ENCODE measurements at places on chromosomes 3 and 15.

GRCh38 chr15:37032091-37032775, 68.1 kb downstream of the MEIS2 start:
- DNase-seq, result no peak

DNA sequence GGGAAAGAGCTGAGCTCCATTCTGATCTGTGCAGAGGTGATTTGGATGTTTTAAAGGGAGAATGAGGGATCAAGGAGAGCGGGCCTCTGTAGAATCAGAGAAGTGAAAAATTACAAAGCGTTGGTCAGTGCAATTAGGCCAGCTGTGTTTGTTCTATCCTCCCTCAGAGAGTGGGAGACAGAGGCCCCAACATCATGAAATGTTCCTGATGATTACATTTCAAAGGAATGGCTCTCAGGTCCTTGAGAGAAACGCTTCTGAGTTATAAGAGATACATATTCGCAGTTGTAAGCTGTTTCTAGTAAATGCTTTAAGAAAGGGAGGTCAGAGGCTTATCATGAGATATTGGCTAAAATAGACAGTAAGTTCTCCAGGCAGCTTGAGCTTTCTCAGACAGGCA, 15.7 kb upstream of the CAND2 start:
- no peak for DNase-seq

- no peak for DNase-seq
These were observed 22.8 kb downstream of the RTP3 start for GRCh38 chr3:46520531-46520930.

GRCh38 chr3:197549261-197549885, 6.4 kb downstream of the BDH1 start:
- no peak for DNase-seq

DNA sequence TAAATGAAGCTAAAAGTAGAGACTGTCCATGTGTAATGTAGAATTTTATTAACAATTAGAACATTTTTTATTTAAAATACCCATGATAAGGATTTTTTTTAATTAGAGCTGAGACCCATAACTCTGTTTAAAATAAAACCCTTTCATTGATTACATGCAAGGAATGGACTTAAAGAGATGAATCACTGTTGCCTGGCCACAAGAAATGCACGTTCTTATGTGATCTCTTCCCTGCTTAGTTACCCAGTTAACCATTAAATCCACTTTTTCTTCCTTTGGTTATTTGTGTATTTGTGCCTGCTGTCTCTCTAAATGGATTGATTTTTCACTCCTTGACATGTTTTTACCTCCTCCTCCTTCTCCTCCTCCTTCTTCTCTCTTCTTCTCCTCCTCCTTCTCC, 83.3 kb upstream of the SLITRK3 start:
- no peak for DNase-seq

- DNase-seq, result peak; percentile 75
These were observed 10.0 kb downstream of the CMTM7 start for GRCh38 chr3:32401556-32402081.

DNA sequence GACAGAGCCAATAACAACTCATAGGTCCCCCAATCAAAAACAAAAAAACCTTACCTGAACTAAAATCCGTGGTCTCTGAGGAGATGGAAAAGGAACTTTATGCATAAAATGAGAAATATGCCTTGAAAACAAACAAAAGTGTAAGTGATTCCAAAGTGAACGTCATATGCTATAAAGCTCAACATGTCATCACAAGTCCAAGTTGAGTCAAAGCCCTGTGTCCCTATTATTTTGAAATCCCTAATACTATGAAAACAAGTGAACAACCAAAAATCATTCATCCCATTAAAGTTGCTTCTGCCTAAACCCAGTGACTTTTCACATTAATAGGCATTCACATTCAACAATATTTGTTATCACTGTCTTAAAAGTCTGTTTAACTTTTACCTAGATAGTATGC, 59.4 kb downstream of the DENND4A start:
- no peak for DNase-seq

GRCh38 chr3:155217591-155217990, 75.9 kb downstream of the STRIT1 start:
- DNase-seq, result no peak

DNA sequence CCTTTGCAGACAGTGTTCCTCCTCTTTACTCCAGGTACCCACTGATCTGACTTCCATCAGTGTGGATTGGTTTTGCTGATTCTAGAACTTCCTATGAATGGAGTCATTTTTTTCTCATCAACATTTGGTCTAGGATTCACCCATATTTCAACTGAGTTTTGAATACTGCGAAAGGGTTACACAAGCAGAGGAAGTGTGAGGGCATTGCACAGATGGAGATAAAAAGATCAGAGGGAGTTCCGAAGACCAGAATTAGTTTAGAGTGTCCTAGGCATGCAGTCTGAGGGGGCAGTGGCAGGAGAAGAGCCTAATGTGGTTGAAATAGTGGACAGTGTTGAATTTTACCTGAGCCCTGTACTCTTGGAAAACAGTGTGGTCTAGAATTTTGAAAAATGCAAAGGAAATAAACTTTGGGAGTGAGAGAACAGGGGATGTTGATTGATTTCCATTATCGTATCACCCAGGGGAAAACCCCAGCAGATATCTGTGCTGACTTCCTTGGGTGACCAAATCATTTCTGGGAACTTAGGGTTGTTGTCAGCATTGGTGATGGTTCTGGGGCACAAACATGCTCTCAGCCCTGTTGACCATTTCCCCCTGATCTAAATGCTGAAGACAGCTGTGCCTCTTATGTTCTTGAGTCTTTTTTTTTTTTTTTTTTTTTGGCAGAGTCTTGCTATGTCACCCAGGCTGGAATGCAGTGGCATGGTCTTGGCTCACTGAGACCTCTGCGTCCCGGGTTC, 327.4 kb upstream of the LRRFIP2 start:
- DNase-seq, result no peak

DNA sequence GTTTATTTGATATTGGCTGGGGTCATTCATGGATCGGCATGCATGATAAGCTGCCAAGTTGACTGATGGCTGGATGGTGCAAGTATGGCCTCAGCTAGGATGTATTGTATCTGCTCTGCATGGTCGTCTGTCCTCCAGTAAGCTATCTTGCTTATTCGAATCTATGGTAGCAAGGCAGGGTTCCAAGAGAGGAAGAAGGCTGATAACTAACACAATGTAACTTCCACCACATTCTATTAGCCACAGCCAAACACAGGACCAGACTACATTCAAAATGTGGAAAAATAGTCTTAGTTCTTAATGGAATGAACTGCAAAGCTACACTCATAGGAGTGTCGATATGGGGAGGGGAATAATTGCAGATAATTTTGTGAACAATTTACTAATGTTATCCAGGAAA, 175.2 kb downstream of the ARPP21 start:
- no peak for DNase-seq

DNA sequence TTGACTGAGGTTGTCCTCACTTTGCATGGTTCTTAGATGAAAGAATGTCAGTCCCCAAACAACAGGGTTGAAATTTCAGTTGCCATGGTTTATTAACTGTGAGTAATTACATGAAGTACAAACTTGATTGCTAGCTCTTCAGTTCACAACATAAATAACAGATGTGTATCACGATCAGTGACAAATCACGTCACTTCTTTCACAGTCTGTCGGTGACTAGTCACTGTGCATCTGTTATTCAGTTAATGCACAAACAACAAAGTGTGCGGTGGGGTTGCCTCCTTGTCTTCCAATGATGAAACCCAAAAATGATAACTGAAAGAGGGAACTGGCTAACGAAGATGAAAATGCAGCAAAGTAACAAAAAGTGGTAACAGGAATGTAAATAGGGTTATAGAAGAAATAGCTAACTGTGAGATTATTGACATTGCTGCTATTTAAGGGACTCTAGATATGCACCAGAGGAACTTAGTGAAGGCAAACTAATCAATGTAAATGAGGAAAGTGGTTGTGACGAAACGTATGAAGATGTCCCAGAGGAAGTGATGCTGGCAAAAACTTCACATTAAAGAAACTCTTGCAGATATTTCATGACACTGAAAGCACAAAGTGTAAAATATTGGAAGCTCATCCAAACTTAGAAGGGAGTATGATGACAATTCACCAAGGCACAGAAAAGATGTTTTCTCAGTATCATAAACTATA, 159.3 kb downstream of the WDR76 start:
- DNase-seq, result no peak

DNA sequence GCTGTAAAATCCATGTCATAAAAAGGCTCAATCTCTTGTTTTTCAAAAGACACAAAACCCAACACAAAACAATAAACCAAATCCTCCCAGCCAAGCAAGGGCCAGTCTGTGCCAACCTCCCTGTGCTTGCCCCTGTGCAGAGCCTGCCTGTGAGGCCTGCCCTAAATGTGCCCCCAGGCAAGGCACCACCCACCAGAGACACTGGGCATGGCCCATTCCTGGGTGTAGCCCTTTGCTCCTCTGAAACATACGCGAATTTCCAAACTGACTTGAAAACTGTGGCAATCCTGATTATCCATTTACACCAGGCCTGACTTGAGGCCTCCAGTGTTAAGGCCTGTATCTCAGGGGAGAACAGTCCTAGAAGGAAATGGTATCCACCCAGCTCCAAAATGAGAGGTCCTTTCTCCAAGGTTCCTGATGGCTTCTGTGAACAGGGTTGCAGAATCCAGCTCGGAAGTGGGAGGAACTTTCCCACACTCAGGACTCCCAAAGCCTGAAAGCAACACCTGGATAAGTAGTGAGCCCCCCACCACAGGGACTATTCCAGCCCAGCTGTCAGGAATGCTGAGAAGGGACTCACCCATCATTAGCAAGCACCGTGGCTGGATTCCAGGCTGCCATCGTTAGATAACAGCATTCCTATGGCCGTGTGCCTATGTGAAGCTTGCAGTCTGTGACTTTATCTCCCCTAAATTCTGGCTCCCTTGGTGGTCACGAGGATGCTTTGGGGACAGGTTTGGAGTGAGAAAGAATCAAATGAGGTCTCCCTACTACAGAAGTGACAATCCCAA, 61.8 kb downstream of the CACNA2D2 start:
- no peak for DNase-seq

- DNase-seq, result no peak
These were observed 28.5 kb downstream of the SLCO2A1 start for GRCh38 chr3:134001251-134001650.

GRCh38 chr3:156908398-156908797, 82.2 kb downstream of the LEKR1 start:
- DNase-seq, result no peak

- no peak for DNase-seq
These were observed 1237.9 kb downstream of the ROBO2 start for GRCh38 chr3:78277801-78278200.

DNA sequence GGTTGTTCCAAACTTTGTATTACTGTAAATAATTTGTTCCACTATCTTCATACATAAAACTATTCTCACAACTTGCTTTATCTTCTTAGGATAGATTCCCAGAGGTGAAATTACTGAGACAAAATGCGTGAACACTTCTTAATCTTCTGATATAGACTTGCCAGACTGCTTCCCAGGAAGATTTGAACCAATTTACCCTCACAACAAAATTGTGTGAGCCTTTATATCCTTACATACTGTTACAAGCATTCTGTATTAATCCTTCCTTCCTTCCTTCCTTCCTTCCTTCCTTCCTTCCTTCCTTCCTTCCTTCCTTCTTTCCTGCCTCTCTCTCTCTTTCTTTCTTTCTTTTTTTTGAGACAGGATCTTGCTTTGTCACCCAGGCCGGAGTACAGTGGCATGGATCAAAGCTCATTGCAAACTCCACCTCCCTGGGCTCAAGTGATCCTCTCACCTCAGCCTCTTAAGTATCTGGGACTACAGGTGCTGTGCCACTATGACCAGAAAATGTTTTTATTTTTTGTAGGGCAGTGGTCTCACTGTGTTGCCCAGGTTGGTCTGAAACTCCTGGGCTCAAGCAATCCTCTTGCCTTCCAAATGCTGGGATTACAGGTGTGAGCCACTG, 57.1 kb upstream of the SSR3 start:
- DNase-seq, result no peak

GRCh38 chr3:72625602-72626337, 222.5 kb downstream of the SHQ1 start:
- DNase-seq, result no peak

DNA sequence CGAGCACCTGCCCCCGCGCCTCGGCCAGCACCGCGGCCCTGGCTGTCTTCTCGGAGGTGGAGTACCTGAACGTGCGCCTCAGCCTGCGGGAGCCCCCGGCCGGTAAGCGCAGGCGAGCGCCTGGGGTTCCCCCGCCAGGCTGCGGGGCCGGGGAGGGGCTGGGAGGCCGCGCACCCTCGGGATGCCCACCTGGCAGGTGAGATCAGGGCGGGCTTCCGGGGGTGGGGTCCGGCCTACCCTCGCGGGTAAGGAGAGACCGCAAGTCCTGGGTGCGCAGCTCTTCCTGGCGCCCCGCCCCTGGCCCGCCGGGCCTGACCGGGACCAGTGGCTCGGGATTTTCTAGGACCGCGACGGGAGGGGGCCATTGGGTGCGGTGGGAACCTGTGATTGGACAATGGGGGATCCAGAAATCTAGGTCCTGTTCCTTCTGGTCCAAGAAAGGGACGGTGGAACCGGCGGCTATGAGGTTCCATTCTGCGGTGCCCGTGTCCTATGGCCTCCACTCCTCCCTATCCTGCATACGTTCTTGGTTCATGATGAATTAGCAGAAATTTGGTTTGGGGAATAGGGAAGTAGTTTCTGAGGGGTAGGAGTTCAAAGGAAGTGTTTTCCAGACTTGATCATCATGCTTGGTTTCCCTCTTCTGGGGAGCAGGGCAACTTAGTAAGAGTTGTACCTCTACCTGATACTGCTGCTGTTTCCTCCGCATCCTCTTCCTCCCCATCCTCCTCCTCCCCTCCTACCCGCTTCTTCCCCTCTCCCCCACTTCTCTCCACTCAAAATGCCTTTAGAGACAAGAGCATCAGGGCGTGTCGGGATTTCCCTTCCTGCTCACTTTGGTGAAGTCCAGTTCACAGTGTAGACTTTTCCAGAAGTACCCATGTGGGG, 808 bp downstream of the ARRDC4 start:
- DNase-seq, result peak; percentile 50

GRCh38 chr3:103968751-103969150, 1398.0 kb upstream of the ALCAM start:
- DNase-seq, result no peak

GRCh38 chr3:38645076-38645475, 4.4 kb downstream of the SCN5A start:
- DNase-seq, result no peak

DNA sequence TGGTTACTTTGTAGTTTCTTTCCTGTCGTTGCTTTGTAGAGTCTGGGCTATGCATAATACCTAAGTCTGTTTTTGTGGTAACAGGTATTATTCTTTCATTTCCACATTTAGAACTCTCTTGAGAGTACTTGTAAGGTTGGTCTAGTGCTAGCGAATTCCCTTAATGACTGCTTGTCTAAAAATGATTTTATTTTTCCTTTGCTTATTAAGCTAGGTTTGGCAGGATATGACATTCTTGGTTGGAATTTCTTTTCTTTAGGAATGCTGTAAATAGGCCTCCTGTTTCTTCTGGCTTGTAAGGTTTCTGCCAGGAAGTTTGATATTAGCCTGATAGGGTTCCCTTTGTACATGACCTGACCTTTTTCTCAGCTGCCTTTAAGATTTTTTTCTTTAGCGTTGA, 70.1 kb upstream of the SGO1 start:
- no peak for DNase-seq

GRCh38 chr15:82650046-82650670, 3.0 kb upstream of the CPEB1 start:
- no peak for DNase-seq
